ENCODE measurements at places on chromosomes 13 and 19. TPM values are rescaled to one million over a fixed set of nuclear protein-coding genes. Genes with fewer than 3 reads are reported as not detected.

Gene ASPDH
- not detected for total RNA-seq

Gene STOML3
- not detected for total RNA-seq

Gene MCEMP1
- total RNA-seq = 0.44 TPM

Gene ZNF414
- 27.2 TPM for total RNA-seq

Gene CELF5
- 0.30 TPM for total RNA-seq

Gene NEK5
- 0.21 TPM for total RNA-seq

Gene SLC25A42
- total RNA-seq = 3.1 TPM

Gene MAP4K1
- total RNA-seq = 0.56 TPM

Gene IGFL1
- not detected for total RNA-seq

Gene TSEN34
- 28.0 TPM for total RNA-seq

Gene PINLYP
- total RNA-seq = not detected

Gene RXFP2
- not detected for total RNA-seq
